ENCODE measurements at places on chromosomes 2 and 18.

GRCh38 chr2:147792966-147793617, 51.7 kb upstream of the ACVR2A start:
- no peak for DNase-seq

- DNase-seq: peak; percentile 52
Measured at GRCh38 chr2:15666861-15667808, 75.5 kb downstream of the DDX1 start.

- DNase-seq: no peak
Measured at GRCh38 chr2:96114903-96115581, 1.3 kb downstream of the ADRA2B start.

- no peak for DNase-seq
Measured at GRCh38 chr2:96396602-96397001, 61.0 kb downstream of the NCAPH start.

- no peak for DNase-seq
Measured at GRCh38 chr2:152161598-152161997, 14.0 kb downstream of the STAM2 start.

GRCh38 chr18:62524440-62525200, 1.8 kb downstream of the ZCCHC2 start:
- peak; percentile 81 for DNase-seq

GRCh38 chr2:147003081-147003480, 841.7 kb upstream of the ACVR2A start:
- no peak for DNase-seq

GRCh38 chr2:46973673-46974072, 58.1 kb upstream of the MCFD2 start:
- DNase-seq: no peak

DNA sequence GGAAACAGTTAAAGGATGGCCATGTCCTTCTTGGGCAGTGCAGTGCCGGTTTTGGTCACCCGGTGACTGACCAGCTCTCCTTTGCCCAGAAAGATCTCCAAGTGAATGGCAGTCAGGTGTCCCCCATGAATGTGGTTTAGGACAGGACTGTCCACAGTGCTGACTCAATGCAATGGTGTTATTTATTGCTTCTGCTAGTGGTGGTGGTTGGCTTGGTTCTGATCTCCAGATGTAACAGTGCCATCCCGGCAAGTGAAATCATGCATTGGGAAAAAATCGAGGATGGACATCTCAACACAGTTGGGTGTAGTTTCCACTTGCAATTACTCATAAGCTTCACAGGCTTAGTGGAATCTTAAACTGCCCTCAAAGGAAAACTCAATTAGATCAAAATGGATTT, 81.9 kb downstream of the TGOLN2 start:
- no peak for DNase-seq

- DNase-seq: no peak
Measured at GRCh38 chr2:72204156-72204785, 56.6 kb upstream of the CYP26B1 start.

GRCh38 chr2:216713691-216714336, 18.5 kb upstream of the IGFBP5 start:
- no peak for DNase-seq

- DNase-seq: no peak
Measured at GRCh38 chr2:45259547-45260160, 250.4 kb upstream of the SIX2 start.

GRCh38 chr2:18926631-18927524, 337.5 kb upstream of the NT5C1B start:
- no peak for DNase-seq

All from left forelimb (tissue), 1 donor.